ENCODE measurements at places on chromosomes 2 and 18.
A peak's percentile ranks its signal among the peaks of the same experiment; 100 is the strongest.

DNA sequence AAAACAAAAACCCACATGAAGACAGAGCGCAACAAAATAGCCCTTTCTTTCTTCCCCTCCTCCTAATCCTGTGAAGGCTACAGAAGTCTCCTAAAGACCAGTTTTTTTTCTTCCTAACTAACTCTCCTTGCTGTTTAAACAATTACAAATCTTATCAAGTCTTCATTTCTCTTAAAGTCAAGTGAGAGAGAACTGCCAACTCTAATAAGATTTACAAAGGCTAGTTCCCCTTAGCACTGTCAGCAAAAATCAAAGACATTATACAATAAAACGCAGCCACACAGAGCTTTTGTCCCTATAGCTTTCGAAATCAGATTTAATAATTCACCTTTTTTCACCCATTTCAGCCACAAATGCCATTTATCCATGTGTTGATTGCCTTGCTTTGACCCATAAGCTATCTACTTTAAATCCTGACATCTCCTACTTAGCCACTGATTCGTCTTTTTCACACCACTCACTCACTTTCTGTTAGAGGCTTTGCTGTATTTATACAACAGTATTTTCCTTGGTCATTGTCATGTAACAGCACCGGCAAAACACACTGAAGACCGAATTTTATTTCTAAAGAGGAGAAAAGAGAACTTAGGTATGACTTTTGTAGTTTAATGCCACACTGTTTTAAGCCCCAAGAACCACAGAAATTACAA is 5.9 kb downstream of the NRXN1 start:
- DNase-seq: no peak

DNA sequence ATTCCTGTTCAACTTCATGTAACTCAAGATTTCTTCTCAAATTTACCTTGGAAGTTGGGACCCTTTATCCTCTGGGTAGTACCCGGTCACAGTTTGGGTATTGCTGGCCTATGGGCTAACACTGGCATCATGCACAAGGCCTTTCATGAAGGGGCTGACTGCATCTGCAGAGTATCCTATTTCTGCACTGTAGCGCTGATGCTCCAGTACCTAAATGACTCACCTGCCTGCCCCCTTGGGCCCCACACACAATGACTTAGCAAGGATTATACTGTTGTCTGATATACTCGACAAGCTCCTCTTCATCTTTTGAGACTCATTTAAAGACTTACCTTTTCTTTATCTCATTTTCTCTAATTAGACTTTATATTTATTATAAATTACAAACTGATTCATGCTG is 39.9 kb downstream of the DNAH6 start:
- no peak for DNase-seq

GRCh38 chr2:42713920-42714319 is 50.0 kb downstream of the OXER1 start:
- no peak for DNase-seq

DNA sequence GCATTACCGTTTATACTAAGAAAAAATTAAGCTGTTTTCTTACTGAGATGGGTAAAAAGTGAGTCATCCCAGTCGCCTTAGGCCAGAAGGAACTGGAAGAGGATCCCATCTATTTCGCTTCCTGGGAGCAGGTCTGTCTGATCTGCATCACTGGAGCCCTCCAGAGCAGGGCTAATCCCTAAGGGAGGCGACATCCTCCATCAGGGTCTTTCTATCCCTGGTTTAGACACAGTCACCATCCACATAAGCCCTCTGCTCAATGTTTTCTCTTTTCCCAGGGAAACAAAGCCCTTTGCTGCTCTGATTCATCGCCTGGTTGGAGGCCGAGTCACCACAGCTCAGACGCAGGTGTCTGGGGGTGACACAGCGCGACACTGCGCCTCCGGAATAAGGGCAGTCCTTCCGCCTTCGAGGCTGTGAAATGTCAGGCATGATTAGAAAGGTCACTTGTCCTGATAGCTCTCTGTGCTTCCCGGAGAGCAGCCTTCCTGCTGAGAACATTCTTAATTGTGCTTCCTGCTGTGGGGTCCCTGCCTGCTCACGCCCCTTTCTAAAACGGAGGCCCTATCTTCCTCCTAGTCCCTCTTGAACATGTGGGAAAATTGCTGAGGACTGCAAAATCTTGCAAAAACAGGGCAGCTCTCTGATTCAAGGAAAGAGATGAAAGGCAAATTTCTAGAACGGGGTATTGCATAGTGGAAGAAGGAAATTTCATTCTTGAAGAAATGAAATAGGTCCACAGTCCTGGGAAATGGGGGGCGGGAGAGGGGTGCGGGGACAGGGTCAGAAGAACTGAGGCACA is 56.3 kb downstream of the MARCHF4 start:
- no peak for DNase-seq

GRCh38 chr18:49647496-49648168 is 85.8 kb downstream of the LIPG start:
- no peak for DNase-seq

GRCh38 chr2:176117162-176117822 is 714 bp downstream of the HOXD10 start:
- no peak for DNase-seq

DNA sequence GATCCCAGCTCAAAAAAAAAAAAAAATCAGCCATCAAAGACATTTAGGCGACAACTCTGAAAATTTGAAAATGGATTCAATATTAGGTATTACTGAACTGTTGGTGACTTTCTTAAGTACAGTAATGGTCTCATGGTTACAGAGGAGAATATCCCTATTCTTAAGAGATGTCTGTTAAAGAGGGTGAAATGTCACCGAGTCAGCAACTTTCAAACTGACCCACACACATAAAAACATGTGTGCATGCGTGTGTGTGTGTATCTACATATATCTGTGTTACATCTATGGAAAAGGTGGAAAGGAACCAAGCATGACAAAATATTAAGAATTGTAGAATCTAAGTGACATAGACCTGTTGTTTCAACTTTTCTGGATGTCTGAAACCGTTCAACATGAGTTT is 41.6 kb upstream of the GLI2 start:
- DNase-seq: no peak

GRCh38 chr18:78363556-78364387 is 615.8 kb upstream of the SALL3 start:
- no peak for DNase-seq

- no peak for DNase-seq
These were observed 146.8 kb downstream of the MTX2 start for GRCh38 chr2:176415937-176416499.

DNA sequence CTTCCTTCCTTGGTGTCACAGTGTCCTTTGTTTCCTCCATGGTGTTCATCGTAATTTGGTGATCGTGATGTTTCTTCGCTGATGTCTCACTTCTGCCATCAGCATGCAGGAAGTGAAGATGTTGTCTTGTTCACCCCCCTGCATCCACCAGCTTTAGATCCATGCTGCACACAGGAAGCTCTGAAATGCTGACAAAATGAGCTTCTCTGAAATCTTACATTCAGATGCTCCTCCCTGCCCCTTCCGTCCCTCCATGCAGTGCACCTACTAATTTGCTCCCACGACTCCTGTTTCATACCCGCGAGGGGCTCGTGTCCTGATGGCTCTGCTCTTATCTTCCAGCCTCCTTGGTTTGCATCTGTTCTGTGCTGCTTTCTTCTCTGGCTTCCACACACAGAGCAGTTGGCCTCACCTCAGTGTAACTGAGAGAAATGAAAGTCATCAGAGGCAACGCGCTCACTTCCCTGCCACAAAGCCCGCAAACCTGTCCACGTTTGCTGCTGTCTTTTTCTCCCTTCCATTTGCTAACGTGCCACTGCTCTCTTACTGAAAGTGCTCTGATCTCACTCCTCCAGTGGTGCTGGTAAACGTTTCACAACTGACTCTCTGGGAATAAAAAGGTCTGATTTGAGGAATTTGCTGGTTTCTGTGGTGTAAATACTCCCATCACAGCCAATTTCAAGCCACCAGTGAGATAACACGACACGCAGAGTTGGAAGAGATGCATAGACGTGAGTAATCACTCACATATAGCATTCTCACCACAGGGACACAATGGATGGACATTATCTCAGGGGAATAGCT is 41.0 kb upstream of the MGAT4A start:
- DNase-seq: no peak

DNA sequence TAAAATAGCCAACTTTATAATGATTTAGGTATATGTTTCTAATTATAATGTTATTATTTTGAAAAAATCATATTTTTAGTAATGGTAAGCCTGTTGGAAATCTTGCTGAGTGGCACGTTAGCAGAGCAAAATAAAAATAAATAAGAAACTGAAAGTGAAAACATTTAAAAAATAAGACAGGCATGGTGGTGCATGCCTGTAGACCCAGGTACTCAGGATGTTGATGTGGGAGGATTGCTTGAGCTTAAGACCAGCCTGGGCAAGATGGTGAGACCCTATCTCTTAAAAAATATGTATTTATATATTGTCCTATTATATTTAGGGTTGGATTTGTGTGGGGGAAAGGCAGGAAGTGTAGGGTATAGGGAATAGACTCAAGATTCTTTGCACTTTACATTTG is 15.8 kb upstream of the ANKRD12 start:
- no peak for DNase-seq

GRCh38 chr2:88234760-88235159 is 64.6 kb downstream of the THNSL2 start:
- no peak for DNase-seq

GRCh38 chr18:48777026-48777743 is 173.6 kb downstream of the SMAD7 start:
- no peak for DNase-seq

DNA sequence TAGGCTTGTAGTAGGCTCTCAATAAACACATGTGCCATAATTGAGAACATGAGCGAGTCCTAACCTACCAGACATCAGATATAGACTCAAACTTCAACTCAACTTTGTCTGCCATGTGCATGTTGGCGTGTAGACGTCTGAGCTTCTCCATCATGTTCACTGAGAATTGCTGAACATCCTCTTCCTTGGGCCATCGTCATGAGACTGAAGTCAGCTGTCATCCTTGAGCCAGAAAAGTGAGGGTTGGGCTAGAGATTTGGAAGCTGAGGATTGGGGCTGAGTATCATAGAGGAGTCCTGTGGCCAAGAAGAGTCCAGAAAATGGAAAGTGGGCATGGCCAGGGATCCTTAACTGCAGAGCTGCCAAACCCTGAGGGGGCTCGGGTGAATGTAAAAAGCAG is 7.8 kb upstream of the EFR3B start:
- no peak for DNase-seq

GRCh38 chr18:63040788-63041410 is 278.7 kb downstream of the BCL2 start:
- no peak for DNase-seq

- DNase-seq: no peak
These were observed 39.6 kb upstream of the SERPINE2 start for GRCh38 chr2:224078656-224079055.

DNA sequence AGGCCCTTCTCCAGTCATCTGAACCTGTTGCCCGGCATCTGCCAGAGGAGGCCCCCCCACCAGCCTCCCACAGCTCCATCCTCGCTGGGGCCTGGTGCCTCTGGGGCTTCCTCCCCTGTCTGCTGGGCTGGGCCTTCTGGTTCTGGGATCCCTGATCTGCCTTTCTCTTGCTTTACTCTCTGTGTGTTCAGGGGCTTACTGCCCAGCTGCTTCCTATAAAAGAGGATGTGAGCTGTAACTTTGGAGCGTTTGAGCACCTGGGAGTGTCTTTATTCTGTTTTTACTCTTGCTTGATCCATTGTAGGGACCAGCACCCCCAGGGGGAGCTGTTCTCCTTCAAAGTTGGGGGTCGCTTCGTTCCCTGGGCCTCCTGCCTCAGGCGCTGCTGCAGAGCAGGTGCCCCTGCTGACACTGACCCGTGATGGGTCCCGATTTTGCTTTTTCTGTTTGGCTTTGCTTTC is 23.1 kb upstream of the FAHD2A start:
- DNase-seq: no peak

DNA sequence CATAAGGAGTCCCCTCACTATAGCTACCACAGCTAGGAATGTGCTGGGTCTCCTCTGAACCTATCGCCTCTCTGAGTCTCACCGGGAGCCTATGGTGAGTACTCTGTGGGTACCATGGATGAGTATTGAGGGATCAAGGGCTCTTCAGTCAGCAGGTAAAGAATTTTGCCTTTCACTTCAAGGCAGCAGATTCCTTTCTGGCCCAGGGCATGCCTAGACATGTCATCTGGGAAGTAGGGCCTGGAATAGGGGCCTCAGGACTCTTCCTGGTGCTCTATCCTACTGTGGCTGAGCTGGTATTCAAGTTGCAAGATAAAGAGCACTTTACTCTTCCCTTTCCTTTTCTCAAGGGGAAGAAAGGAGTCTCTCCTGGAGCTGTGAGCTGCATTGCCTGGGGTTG is 85.6 kb upstream of the LHCGR start:
- no peak for DNase-seq

GRCh38 chr18:35478520-35479435 is 19.0 kb downstream of the INO80C start:
- DNase-seq: no peak

GRCh38 chr18:57581301-57581934 is 5.1 kb downstream of the FECH start:
- no peak for DNase-seq

DNA sequence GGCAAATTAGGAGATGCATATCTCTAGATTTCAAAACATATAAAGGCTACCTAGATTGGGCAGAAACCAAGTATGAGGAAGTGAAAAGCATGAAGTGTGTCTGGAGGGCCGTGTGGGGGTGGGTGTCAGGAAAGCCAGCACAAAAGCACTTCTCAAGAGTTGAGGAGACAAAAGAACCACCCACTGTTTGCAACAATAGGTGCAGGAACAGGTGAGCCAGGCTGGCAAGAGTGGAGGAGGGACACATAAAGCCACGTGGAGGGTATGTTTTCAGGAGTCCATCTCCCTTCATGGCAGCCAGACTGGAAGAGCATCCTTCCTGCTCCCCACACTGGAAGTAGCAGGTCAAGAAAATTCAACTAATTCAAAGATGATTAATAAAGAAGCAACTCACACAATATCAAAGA is 96.4 kb downstream of the CERS6 start:
- DNase-seq: peak; percentile 58

DNA sequence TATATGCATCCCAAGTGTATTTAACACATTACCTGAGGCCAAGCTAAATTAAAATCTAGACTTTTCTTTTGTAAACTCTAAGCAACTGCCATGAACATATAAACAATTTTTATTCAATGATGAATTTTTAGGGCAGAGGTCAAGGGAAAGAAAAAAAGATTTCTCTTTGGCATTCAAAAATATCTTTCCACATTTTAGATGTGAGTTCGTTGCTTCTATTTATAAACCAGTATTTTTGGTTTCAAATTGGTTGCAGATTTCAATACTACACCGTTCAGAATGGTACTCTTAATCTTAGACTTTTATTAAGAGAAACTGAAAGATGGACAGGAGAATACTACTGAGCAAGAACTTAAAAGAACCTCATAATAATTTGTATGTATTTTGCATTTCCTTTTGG is 293.6 kb upstream of the CCDC68 start:
- no peak for DNase-seq

DNA sequence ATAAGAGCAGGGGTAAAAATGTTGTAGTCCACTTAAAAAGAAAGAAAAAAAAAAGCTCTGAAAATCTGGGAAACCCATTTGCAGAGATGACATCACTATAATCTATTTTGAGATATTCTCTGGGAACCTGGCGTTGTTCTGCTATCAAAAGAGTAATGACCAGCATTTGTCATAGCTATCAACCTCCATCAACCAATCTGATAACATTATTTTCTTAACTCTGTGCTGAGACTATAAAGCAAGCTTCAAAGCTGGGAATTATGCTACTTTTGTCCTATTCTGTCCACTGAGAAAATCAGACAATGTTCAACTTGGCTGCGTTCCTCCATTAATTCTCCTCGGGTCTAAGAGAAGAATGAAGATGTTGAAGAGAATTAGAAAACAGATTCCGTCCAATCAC is 107.5 kb downstream of the STK39 start:
- DNase-seq: no peak
